ENCODE measurements at places on chromosomes 16 and 17.

GRCh38 chr16:17101646-17102045 is 369.1 kb downstream of the XYLT1 start:
- peak; percentile 34 for DNase-seq

- DNase-seq, result no peak
Observed at GRCh38 chr16:68656751-68657150, 11.6 kb downstream of the CDH3 start.

DNA sequence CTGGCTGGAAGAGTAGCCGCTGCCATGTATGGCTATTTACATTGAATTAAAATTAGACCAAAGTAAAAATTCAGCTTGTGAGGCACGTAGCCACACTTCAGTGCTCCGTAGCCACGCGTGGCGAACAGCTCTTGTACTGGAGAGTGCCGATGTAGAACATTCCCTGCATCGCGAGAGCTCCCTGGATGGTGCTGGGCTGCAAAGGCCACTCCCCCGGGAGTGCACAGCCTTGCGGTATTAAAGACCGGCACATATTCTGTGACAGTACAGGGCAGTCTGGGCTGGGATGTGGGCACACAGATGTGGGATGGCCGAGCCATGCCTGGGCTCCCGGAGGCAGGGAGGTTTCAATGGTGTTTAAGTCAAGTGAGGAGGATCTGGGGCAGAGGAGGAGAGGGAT is 102.2 kb downstream of the CMIP start:
- DNase-seq, result no peak

DNA sequence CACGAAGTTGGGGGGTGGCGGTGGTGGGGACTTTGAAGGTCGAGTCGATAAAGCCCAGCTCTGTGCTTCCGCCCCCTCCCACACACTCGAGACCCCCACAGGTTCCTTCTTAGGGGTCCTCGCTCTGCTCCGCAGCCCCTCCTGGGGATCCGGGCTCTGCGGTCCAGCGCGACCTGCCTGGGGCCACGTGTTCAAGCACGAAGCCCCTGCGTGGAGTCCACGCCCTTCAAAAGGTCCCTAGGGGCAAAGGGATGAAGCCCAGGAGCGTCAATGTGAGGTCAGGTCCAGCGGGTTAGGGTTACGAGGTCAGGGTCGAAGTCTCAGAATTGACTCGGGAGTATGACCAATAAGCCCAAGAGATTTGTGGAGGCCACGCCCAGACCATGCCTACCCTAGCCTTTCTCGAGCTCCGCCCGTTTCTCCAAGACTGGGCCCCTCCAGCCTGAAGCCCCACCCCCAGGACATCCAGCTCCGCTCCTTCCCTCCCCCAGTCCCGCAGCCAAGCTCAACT is 786 bp upstream of the CACNA1G start:
- DNase-seq, result no peak

Data from SK-N-DZ (cell line).